ENCODE measurements at places on chromosomes 11 and 22.

DNA sequence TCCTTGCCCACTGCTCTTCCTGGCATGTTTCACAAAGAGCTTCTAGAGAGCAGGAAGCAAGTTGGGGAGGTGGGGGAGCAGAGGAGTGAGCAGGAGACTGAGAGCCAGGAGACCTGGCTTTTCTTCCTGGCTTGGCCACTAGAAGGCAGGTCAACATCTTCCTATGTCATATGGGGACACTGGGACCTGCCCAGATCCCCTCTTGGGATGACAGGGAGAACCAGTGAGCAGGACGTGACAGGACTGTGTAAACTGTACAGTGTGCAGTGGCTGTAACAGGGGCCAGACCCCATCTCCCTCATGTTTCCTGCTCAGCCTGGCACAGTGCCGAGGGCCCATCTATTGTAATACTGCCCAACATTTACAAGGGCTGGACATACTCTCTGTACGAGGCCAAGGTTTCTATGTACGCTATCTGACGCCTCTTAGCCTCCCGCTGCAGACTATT lies 29.4 kb downstream of the GDPD5 start:
- DNase-seq = no peak

- DNase-seq = peak; percentile 88
Measured at GRCh38 chr22:20247010-20247505, 21.1 kb downstream of the RTN4R start.

- DNase-seq = peak; percentile 67
Measured at GRCh38 chr11:101686514-101686913, 102.7 kb upstream of the TRPC6 start.

DNA sequence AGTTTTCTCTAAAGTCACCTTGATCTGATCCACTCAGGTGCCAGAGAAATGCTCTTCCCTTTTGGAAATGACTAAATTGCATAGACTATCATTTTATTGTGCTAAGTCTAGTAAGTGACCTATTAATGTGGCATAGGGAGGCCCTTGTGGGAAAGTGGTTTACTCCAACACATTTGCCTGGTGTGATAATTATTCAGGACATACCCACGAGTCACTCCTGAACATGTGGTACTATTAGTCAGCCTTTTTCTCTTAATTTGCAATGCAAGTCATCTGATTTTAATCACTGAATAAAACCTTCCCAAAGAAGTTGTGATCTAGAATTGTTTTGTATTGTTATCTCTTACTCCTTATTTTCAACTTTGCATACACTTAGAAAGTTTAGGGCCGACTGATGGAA lies 148.7 kb downstream of the OR4C45 start:
- DNase-seq = no peak

GRCh38 chr11:48063424-48063978 lies 83.1 kb downstream of the PTPRJ start:
- DNase-seq = peak; percentile 73

DNA sequence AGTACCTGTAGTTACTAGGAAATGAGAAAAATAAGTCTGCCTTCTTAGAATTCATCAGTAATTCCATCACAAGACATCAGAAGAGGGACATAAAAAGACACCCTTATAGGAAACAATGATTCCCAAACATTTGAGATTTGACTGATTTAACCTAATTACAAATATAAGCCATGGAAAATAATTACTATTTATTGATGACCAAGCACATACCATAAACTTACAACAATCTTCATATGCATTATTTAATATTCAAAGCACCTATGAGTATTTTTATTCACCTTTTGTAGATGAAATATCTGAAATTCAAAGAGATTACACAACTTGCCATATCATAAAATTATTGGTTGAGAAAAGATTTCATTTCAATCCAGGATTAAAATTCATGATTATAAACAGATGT lies 14.6 kb upstream of the OR52D1 start:
- no peak for DNase-seq

DNA sequence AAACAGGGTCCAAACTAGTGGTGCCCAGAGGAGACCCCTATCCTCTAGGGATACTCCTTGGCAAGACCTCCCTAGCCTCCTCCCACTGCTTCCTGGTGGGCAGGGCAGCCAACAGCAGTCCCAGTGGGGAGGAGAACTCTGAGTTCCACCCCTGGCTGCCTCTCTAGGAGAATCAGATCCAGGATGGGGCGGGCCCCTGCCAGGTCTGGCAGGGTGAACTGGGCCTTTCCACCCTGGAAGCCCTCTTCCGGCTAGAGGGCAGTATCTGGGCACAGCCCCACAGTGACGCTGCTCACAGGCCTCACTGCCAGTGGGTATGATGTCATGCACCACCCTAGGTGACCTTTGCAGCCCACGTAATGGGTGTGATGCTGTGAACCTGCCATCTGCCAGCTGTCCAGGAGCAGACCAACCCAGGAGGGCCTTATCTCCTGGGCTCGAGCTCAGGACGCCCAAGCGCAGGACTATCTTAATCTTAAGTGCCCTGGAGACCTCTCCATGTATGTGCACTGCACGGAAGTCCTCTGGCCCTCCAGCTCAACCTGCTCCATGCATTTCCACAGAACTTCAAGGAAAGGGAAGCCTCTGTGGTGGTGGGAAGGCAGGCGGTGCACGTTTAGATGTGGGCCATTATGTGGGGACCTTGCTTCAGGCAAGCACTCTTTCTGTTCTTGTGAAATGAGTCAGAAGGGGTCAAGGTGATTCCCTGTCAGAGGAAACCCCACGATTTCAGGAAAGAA lies 31.8 kb upstream of the FCHSD2 start:
- no peak for DNase-seq

- no peak for DNase-seq
Measured at GRCh38 chr11:83725728-83726127, 439.6 kb upstream of the CCDC90B start.

All from RCC 7860 (cell line).